Stimulated activated CD4-positive, alpha-beta T cell treated with anti-CD3 and anti-CD28 coated beads, Interleukin-1b, Interleukin-23, amount 100 ng/mL, for 48 hours (primary cell): ENCODE measurements at places on chromosomes 13 and 19.

DNA sequence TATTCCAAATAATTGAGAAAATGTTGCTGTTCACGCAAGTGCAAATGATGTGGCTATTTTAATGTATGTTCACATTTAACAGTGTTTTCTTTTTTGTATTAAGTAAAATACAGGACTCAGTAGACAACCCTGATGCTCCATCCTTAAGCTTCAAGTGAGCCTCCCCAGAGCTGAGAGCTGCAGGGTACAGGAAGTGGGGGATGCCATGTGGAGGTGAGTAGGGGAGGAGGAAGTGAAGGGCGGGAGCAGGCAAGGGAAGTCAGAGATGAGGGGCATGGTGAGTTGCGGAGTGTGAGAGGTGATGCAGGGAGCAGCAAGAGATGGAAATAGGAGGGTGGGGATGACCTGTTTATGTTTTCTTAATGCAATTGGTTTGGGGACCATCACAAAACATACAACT is 711.0 kb downstream of the UQCRFS1 start:
- DNase-seq: no peak

- no peak for DNase-seq
These were observed 951 bp upstream of the MTUS2 start for GRCh38 chr13:28819046-28819730.

DNA sequence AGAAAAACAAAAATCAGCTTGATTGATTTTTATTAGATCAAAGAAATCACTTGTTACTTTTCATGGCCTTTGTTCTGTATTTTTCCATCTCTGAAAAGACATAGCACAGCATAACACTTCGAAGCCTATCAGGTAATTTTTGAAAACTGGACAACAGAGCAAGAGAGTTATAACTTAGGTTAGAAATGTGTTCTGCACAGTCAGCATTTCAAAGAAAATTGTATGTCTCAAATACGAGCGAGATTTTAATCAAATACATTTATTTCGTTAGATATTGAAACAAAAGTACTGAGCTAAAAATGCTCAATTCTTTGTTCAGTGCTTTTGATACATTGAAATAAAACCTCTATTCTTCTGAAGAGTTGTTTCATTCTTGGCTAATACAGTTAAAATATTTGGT is 144.1 kb upstream of the SLC10A2 start:
- no peak for DNase-seq

- DNase-seq: no peak
These were observed 14.1 kb downstream of the BRD4 start for GRCh38 chr19:15318241-15318691.

DNA sequence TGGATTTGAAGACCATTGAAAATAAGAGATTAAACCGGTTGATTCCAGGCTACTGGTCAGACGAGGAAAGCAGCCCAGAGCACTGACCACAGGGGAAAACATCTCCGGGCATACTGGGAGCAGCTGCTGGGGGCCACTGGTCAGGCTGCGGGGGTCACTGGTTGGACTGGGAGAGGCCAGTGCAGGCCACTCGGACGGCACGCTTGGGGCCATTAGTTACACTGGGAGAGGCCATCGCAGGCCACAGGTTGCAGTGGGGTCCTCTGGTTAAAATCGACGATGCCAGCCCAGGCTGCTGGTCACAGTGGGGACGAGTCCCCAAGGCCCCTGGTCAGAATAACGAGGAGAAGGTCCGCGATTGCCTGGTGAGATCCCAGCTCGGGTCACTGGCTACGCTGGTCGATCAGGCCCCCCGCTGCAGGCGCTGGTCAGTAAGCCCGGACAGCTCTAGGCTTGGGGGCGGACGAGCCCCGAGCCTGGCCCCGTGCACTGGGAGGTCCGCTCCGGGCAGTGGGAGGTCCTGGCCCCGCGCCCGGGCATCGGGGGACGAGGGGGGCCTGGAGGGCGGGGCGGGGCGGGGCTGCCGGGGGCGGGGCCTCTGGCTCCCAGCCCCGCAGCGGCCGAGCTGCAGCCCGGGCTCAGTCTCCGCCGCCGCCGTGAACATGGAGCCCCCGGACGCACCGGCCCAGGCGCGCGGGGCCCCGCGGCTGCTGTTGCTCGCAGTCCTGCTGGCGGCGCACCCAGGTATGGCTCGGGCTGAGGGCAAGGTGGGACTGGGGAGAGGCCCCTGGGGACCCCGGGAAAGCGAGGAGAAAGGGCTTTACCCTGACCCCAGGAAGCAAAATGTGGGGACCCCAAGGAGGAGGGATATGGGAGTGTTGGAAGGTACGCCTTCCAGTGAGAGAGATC is at the start of gene BCAM:
Gene BCAM (plus strand): TSS at position 641 of the 909 bp plus-strand sequence. CDS start 22 bp downstream, at position 663.
- no peak for DNase-seq

GRCh38 chr13:45441633-45442032 is 23.1 kb upstream of the COG3 start:
- DNase-seq: peak; percentile 25

GRCh38 chr19:43700395-43701000 is 15.4 kb upstream of the IRGC start:
- peak; percentile 10 for DNase-seq

DNA sequence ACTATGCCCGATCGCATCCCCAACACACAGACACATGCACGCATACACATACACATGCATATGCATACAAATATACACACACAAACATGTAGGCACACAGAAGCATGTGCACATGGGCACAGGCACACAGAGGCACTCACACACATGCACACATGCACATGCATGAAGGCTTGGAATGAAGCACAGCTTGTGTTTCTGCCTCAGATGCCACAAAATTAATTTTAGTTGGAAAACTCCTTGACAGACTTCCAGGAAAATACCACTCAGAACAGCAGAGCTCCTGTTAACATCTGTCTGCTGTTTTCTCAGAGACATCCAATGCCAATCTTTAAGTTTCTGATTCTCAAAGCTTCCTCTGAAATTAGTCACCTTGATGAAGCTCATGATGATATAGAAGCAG is 532.7 kb downstream of the RFC3 start:
- DNase-seq: no peak

GRCh38 chr13:32390048-32390447 is 37.9 kb downstream of the N4BP2L1 start:
- DNase-seq: no peak

DNA sequence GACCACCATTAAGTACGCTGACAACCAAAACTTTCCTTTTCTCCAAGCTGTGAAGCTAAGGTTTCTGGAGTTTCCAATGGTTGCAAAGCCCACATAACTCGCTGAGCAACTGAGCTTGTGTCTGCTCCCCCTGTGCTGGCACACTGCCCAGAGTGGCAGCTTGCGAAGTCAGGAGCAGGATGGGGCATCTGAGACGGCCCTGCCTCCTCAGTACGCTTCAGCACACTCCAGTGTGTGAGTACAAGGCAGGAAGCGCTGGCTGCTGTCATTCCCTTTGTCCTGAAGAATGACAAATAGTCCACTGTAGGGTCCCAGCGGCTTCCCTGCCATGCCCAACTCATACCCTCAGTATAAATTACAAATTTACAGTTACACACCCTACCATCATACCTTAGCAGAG is 51.5 kb downstream of the SKA3 start:
- no peak for DNase-seq

- DNase-seq: no peak
These were observed 335.5 kb downstream of the TBC1D4 start for GRCh38 chr13:75146436-75146835.

- DNase-seq: peak; percentile 23
These were observed 42.1 kb downstream of the NAA16 start for GRCh38 chr13:41352935-41353840.

GRCh38 chr19:3660493-3661219 is 34.1 kb upstream of the CACTIN start:
- DNase-seq: no peak

- DNase-seq: no peak
These were observed 60.2 kb downstream of the THSD1 start for GRCh38 chr13:52345631-52346251.

- DNase-seq: no peak
These were observed 12.3 kb downstream of the SIN3B start for GRCh38 chr19:16841391-16841926.

DNA sequence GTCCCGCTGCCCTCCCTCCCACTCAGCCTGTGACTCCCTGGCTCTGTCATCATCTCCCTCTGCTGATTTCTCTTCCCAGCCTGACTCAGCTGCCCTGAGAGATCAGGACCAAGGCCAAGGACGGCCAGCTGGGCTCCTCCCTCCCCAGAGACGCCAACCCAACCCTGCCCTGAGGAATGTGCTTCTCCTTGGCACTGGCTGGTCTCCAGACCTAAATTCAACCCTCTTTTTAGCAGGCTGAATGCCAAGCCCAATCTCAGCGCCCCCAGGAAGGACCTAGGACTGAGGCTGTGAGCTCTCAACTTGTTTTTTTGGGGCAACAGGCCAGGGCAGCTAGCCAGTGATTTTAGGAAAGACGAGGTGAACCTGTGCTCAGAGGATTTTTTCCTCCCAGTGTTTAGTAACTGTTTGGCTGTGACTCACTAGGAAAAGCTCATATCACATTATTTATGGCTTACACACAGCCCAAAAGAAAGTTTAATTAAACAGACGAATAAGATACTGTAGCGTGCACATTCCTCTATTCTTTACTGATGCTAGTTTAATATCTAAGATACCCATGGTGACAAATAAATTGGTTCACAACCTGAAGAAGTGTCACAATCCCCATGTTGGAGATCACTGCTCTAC is 7.4 kb upstream of the IGFL1 start:
- no peak for DNase-seq

DNA sequence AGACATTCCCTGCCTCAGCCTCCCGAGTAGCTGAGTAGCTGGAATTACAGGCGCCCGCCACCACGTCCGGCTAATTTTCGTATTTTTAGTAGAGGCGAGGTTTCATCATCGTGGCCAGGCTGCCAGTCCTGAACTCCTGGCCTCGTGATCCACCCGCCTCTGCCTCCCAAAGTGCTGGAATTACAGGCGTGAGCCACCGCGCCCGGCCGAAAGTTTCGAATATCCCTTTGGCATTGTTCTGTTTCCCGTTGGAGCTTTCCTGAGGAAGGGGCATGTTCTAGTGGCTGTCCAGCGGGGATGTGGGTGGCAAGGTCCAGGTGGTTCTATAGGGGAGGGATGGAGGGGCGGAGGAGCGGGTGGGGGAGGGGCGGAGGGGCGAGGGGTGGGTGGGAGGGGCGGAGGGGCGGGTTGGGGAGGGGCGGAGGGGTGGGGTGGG is 2.1 kb upstream of the BSG start:
- DNase-seq: no peak

DNA sequence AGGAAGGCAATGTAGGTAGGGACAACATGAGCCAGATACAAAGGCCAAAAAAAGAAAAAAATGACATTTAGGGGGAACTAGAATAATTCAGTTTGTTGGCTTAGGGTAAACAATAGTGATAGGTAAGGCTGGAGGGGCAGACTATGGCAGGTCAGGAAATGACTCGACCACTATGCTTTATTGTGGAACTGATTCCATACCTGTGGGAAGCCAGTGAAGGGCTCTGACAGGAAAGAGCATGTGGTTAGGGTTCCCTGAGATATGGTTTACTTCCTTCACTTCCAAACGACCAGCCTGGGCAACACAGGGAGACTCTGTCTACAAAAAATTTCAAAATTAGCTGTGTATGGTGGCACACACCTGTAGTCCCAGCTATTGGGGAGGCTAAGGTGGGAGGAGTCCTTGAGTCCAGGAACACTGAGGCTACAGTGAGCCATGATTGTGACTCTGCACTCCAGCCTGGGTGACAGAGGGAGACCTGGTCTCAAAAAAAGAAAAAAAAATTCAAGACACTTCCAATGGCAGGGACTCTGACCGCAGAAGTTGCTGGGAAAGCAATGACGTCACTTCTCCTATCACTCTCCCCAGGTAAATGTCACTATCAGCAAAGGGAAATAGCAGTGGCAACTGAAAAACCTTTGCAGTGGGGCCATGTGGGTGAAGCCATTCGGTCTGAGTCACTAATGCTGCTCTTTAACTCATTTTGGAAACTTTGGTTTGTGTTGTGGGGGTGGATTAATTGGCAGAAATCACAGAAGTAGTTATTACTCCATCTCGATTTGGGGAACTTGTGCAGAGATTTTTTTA is 192.8 kb upstream of the TSC22D1 start:
- DNase-seq: peak; percentile 49

GRCh38 chr13:77876176-77876575 is 42.5 kb downstream of the EDNRB start:
- DNase-seq: no peak

DNA sequence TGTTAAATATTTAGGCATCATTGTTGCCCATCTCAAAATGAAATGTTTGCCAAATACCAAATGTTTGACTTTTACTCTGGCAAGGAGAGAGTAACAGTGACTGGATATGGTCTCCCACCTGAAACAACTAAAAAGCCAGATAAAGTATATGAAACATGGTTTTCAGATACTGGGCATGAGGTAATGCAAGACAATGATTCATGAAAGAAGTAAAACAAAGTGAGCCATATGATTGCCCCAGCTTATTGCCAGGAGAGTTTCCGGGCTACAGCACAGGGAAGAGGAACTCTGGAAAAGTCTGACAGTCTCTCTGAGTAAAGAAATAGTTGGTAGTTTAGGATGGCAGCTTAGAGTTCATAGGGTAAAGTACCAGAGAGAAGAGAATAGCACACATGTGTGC is 354.6 kb downstream of the DNAJC15 start:
- no peak for DNase-seq

DNA sequence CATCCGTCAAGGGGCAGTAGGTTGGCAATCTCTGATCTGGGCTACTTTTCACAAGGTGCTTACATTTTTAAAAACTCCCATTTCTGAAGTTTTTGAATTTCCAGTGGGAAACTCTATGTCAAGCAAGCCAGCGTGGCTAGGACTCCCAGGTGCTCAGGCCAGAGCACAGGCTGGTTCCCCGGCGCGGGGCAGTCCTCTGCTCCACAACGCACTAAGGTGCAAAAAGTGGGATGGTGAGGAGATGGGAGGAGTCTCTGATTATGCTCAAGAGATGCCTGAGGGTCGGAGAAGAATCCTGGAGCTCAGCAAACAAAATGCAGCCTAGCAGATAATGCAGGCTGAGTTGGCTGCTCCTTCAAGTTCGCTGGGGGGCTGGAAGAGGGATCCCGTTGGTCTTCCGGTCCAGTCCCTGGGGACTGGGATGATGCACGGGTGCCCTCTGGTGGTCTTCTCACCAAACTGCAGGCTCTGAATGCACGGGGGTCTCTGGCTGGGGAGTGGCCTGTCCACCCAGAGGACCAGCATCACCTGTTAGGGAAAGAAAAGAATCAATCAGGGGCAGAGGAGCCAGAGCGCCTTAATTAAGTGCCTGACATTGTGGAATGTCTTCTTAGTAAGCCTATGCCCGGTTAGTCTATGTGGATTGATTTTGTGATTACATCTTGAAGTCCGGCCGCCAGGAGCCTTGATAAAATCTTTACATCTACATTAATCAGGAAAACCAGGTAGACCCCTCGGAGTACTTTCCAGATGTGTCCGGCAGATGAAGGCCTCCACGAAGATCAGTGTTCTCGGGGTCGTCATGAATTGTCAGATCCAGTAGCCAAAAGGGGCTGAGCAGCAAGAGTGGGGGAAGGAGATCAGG is 244.4 kb upstream of the MAB21L1 start:
- DNase-seq: peak; percentile 31

DNA sequence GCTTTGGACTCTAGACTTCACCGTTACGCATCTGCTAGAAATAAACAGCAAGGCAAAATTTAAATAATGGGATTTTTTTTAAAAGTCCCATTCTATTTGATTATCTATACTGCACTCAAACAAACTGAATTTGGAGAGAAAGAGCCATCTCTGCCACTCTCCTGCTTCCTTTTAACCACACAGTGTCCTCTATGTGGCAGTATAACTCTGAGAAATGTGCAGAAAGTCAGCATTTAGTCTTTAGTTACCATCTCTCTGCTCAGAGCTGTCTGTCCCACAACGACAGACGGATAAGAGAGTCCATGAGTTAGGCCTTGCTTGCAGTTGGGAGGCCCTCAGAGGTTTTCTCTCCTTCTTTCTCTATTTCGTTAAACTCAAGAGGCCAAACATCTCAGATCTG is 21.2 kb downstream of the CCNA1 start:
- no peak for DNase-seq

- DNase-seq: no peak
These were observed 184.2 kb downstream of the OXGR1 start for GRCh38 chr13:96810104-96810503.
